LNCaP clone FGC (cell line): ENCODE measurements at places on chromosomes 12 and 14.
A peak's percentile ranks its signal among the peaks of the same experiment; 100 is the strongest.

DNA sequence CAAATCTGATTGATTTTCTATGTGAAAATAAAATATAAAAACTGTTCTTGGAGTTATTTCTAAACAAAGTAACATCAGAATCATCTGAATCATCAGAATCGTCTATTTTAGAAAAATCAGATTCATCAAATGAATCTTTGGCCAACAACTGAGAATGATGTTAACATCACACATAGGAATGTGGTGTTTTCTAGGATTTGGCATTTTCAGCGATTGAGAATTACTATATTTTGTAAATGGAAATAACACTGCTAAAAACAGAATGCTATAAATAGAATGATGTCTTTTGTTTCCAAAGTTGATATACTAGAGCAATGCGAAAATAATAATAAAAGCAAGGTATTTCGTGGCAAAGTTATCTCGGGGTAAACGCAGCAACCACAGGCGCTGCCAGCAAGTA lies 73.9 kb upstream of the EVL start:
- DNase-seq, result no peak

DNA sequence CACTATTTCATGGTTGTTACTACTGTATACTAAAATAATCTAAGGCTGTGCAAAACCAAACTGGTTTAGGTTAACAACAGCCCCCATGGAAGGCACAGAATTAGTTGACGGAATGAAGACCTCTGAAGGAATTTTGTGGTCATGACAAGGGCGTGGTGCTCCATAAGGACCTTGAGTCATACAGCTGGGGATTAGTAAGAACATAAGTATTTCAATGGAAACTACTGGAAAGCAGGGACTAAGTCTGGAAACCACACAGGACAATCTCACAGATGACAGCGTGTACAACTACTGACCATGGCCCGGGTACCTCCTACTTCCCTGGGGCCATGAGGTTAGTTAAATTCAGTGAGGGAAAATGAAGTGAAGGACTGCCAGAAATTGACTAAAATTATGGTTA lies 98.5 kb upstream of the PLEKHA5 start:
- DNase-seq, result no peak

GRCh38 chr14:76412501-76412900 lies 36.6 kb downstream of the ESRRB start:
- no peak for DNase-seq

DNA sequence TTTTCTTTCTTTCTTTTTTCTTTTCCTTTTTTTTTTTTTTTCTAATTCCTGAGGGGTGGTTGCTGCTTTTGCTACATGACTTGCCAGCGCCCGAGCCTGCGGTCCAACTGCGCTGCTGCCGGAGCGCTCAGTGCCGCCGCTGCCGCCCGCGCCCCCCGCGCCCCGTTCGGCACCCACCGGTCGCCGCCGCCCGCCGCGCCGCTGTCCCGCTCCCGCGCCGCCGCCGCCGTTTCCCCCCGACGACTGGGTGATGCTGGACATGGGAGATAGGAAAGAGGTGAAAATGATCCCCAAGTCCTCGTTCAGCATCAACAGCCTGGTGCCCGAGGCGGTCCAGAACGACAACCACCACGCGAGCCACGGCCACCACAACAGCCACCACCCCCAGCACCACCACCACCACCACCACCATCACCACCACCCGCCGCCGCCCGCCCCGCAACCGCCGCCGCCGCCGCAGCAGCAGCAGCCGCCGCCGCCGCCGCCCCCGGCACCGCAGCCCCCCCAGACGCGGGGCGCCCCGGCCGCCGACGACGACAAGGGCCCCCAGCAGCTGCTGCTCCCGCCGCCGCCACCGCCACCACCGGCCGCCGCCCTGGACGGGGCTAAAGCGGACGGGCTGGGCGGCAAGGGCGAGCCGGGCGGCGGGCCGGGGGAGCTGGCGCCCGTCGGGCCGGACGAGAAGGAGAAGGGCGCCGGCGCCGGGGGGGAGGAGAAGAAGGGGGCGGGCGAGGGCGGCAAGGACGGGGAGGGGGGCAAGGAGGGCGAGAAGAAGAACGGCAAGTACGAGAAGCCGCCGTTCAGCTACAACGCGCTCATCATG lies 654 bp downstream of the FOXG1 start:
- no peak for DNase-seq

- peak; percentile 86 for DNase-seq
Observed at GRCh38 chr14:101505236-101505970, 55.9 kb upstream of the DIO3 start.

DNA sequence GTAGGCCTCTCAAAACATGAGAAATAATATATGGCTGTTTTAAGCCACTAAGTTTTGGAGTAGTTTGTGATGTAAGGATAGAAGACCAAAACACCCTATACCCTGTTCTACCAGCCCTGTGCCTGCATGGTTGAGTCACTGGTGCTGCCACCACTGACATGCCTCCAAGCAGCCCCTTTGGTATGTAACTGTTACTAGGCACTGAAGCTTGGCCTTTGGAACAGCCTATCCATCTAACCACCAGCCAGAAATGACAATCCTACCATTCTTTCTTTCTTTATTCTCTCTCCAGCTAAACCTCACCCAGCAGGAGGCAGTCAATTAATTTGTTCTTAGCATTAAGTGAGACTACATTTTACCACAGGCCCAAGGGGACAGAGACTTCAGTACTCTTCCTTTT lies 240.3 kb downstream of the MSRB3 start:
- DNase-seq, result no peak

GRCh38 chr14:56474419-56475022 lies 105.1 kb upstream of the TMEM260 start:
- DNase-seq, result peak; percentile 18

- DNase-seq, result no peak
Observed at GRCh38 chr14:53710615-53711014, 246.0 kb downstream of the BMP4 start.

DNA sequence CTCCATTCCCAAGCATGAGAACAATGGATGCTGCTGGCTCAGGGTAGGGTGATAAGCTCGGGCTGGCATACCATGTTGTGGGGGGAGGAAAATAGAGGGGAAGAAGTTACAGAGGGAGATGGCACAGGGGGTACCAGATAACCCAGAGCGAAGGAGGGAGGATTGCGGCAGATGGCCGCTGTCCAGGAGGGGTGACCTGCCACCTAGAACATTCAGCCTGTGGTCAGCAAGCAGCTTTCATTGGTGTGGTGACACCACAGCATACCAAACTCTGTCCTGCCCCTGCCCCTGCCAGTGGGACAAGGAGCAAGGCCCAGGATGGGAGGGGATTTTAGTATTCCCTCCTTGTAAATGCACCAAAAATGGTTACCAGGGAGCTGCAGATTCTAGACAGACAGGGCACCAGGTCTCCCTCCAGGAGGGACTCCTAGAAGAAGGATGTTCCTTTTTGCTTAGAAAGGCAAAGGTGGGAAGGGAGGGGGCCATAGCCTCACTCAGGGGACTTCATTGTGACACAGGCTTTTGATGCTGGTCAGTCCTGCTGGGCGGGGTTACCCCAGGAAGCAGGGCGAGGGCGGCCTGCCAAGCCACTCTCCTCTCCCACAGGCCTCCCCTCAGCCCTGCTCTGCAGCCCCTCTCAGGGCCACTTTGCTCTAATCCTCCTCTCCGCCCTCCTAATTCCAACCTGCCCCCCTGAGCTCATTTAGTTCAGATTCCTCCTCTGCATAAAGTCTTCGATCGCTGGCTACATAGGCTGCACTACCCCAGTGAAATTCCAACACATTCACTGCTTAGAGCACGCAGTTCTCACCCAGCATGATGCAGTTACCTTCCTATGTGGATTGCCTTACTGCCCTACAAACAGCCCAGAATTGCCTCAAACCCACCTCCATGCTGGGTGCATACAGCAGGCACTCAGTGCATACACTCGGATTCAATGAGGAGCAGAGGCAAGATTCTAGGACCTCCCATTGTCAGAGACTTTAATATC lies 36.0 kb upstream of the PLEKHG6 start:
- DNase-seq, result no peak
